ENCODE measurements at places on chromosomes 7 and 10.

DNA sequence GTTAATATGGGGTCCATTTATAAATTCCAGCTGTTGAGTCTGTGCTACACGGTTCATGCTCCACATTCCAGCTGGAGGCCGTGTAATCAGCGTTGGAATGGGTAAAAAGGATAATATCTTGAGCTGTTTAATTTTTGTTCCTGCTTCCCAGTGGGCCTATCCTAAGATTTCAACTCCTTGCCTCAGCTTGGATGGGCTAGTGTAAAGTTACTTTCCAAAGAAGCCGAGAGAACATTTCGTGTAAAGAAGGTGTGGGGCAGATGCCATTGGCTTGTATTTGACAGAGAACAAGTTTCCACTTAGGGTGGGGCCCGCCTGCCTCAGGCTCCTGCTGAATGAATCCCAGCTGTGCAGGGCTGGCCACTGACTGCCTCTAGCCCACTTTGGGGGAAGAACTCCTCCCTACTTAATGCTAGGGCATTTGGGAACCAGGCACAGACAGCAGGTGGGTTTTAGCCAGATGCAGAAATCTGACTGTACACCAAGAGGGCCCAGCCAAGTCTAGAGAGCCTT is 125.9 kb upstream of the LYZL2 start:
- DNase-seq: no peak

GRCh38 chr7:134891696-134892678 is 94.3 kb upstream of the AGBL3 start:
- no peak for DNase-seq

DNA sequence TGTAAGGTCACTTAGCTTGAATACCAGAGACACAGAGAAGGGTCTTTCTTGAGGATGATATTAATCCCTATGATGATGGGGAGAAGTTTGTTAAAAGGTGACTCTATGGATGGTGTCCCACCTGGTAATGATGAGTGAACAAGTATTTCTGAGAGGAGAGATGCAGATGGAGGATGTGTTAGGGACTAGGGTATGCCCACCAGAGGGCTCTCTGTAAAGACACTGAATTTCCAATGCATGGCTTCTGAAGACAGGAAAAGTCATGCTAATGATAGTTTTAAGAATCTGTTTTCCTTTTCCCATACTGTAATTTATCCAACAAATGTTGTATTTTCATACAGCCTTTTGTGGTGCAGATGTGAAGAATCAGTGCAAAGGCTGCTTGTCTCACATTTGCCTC is 1250.9 kb upstream of the CELF2 start:
- no peak for DNase-seq

- no peak for DNase-seq
Observed at GRCh38 chr10:16816171-16816570, 1.1 kb downstream of the RSU1 start.

Data from BE2C (cell line).